ELF-1 (cell line): ENCODE measurements at places on chromosomes 4 and X.
A peak's percentile ranks its signal among the peaks of the same experiment; 100 is the strongest.

DNA sequence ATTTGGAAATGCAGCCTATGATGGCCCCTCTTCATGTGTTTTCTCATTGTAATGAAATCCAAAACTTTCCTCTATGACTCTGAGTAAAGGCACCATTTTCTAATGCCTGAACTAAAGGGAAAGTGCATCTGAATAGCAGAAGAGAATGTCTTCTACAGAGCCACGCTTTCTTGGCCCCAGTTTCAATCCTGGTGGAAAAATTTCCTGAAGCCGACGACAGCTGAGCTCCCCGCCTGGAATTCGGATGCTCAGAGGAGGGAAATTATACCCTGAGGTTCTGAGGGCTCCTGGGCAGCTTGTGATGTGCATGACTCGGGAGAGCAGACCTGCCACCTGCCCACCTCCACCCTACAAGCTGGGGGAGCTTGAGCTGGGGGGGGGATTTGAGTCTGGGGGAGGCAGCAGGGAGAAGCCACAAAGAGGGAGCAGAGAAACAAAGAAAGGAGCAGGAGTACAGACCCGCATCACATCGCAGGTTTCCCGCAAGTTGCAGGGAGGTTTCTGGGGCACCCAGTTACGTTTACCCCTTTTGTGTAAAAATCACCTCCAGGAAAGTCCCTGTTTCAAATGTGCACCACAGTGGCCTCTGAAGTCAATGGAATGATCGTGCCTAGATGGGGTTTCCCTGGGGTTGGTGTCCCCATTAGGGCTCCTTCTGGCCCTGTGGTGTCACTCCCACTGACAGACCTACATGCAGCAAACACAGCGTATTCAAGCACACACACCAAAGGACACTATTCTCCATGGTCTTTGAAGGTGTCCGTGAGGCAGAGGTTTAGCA, 145.6 kb upstream of the RBPJ start:
- DNase-seq = no peak

- DNase-seq = no peak
Measured at GRCh38 chrX:72306085-72306801, 529 bp upstream of the CITED1 start.

- no peak for DNase-seq
Measured at GRCh38 chr4:147782087-147782781, 50.3 kb downstream of the ARHGAP10 start.

DNA sequence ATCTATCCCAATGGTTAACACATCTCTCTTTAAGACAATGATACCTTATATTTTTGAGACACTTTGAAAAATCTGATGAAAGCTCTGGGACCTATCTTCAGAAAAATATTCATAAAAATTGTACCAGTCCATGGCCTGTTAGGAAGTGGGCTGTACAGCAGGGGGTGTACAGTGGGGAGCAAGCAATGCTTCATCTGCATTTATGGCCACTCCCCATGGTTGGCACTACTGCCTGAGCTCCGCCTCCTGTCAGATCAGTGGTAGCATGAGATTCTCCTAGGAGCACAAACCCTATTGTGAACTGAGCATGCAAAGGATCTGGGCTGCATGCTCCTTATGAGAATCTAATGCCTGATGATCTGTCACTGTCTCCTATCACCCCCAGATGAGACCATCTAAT, 42.6 kb downstream of the C4orf51 start:
- DNase-seq = no peak

DNA sequence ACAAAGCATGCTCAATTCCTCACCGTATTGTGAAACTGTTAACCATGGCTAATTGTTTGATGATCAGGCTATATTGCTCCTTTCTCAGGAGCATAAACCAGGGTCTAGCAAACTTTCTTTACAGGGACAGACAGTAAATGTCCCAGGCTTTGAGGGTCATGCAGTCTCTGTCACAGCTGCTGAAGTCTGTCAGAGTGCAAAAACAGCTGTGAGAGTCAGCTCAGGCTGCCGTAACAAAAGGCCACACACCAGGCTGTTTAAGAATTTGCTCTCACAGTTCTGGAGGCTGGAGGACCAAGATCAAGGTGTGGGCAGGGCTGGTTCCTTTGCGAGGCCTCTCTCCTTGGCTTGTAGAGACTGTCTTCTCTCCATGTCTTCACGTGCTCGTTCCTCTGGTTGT, 75.6 kb downstream of the GPR143 start:
- DNase-seq = no peak

DNA sequence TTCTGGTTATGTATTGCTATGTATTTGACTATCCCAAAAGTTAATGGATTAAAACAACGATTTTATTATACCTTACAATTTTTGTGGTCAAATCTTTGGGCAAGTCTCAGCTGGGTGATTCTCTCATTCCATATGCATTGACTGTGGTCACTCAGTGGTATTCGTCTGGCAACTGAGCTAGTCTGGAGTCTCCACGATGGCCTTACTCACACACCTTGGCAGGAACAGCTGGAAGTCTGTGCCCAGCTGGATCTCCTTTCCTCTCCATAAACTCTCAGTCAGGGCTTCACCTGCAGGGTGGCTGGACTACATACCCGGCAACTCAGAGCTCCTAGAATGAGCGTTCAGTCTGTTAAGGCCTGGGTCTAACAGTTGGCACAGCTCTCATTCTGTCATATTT, 141.1 kb upstream of the WDFY3 start:
- no peak for DNase-seq

- DNase-seq = peak; percentile 84
Measured at GRCh38 chrX:100409610-100410590, at the start of gene PCDH19. Gene PCDH19, minus strand, starts transcription at chrX:100410273. Its CDS starts 1,676 bp downstream, at chrX:100408597.
